ENCODE measurements at places on chromosomes 12 and 14. TPM values are rescaled to one million over a fixed set of nuclear protein-coding genes. Genes with fewer than 3 reads are reported as not detected.

GRCh38 chr12:127480775-127481314 is 786.1 kb upstream of the TMEM132C start:
- no peak for DNase-seq

CPNE6 gene
- total RNA-seq, result 0.19 TPM

BMP4 gene
- 11.2 TPM for total RNA-seq

DNA sequence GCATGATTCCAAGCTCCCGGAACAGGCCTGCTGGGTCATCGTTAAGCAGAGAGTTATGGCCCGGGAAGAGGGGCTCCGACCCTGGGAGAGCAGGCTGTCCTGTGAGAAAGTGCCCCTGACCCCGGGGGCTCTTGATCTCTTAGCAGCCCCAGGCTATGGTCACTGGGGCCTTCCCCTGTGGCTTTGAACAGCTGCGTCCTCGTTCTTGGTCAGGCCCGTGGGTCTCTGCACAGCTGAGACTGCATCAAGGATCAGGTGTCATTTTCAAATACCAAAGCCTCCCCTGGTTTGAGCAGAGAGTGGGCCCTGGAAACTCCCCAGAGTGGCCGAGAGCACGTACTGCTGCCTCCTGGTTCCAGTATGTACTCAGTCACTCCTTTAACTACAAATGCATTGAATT is 114.8 kb downstream of the ESRRB start:
- peak; percentile 66 for DNase-seq

DNA sequence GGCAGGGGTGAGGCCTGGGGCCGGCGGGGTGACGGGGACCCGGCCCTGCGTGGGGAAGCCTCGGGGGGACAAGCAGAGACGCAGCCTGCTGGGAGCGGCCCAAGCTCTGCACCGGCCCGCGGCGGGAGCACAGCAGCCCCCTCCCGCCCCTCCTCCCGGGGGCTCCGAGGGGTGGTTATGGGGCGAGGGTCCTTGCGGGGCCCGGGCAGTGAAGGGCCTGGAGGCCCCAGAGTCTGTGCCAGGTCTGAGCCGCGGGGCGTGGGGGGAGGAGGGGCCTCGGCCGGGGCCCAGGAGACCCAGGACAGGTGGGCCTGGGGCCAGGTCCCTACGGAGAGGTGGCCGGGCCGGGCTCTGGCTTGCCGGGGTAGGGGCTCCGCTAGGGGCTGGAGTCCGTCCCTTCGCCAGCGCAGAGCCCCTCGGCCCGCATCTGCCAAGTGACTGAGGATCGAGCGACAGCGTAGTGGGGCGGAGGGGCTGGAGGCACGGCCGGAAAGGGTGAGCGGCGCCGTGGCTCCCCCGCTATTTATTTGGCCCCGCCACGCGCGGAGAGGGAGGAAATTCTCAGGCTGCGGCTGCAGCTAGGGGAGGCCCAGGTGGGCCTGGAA is 495 bp downstream of the TMEM121 start:
- peak; percentile 80 for DNase-seq

- DNase-seq, result no peak
Measured at GRCh38 chr12:112590281-112590680, 171.5 kb downstream of the PTPN11 start.

Measured in kidney (tissue), 22 donors.